ENCODE measurements at places on chromosomes 5 and 9.

GRCh38 chr9:122116448-122117173 is 23.5 kb upstream of the TTLL11 start:
- DNase-seq: no peak

GRCh38 chr9:119078015-119078414 is 291.2 kb downstream of the BRINP1 start:
- no peak for DNase-seq

GRCh38 chr5:44919560-44919959 is 110.8 kb downstream of the MRPS30 start:
- no peak for DNase-seq

GRCh38 chr9:38092200-38092524 is 23.1 kb upstream of the SHB start:
- no peak for DNase-seq

- DNase-seq: no peak
Measured at GRCh38 chr5:1931604-1932231, 49.0 kb upstream of the IRX4 start.

- no peak for DNase-seq
Measured at GRCh38 chr9:82732928-82733327, 330.0 kb downstream of the RASEF start.

GRCh38 chr5:135608761-135609443 is 30.1 kb upstream of the CXCL14 start:
- DNase-seq: no peak

DNA sequence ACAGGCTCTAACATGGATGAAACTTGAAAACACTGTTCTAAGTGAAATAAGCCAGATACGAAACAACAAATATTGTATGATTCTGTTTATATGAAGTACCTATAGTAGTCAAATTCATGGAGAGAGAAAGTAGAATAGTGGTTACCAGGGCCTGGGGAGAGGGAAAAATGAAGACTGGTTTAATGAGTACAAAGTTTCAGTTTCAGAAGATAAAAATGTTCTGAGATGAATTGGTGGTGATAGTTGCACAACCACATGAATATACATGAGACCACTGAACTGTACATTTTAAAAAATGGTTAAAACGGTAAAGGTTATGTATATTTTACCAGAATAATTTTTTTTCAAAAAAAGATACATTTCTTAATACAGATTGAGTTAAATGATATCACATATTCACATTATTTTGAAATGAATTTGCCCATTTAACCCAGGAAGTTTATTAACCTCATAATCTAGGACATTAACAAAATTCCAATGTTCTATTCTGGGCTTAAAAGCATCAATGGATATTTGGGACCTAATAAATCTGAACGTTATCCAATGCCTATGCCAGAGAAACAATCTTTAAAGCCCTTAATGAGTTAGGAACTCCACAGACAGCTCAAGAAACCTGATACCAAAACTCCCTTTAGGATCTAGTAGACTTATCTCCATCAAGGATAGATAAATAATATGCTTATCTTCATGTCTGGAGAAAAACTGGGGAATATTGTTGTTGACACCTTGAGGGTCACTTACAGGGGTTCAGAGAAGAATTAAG is 521.3 kb downstream of the EFNA5 start:
- DNase-seq: no peak

Measured in activated naive CD4-positive, alpha-beta T cell treated with anti-CD3 and anti-CD28 coated beads, Interleukin-2, amount 50 U/mL, for 72 hours (primary cell).